ENCODE measurements at places on chromosomes 6 and 20. TPM values are rescaled to one million over a fixed set of nuclear protein-coding genes. Genes with fewer than 3 reads are reported as not detected.

DNA sequence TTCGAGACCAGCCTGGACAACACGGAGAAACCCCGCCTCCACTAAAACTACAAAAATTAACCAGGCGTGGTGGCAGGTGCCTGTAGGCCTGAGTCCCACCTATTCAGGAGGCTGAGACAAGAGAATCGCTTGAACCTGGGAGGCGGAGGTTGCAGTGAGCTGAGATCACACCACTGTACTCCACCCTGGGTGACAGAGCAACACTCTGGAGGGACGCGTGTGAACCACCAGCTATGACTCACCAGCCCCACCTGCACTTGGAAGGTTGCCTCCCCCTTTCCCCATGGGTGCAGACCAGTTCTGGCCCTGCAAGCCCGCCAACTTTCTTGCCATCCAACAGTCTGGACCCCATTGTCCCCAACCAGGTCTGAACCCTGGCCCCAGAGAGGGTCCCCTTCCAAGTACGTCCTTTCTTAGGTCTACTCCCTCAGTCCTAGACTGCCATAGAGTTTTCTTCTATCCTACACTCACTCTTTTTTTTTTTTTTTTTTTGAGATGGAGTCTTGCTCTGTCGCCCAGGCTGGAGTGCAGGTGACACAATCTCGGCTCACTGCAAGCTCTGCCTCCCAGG lies 29.2 kb downstream of the ATP9A start:
- DNase-seq = no peak

DNA sequence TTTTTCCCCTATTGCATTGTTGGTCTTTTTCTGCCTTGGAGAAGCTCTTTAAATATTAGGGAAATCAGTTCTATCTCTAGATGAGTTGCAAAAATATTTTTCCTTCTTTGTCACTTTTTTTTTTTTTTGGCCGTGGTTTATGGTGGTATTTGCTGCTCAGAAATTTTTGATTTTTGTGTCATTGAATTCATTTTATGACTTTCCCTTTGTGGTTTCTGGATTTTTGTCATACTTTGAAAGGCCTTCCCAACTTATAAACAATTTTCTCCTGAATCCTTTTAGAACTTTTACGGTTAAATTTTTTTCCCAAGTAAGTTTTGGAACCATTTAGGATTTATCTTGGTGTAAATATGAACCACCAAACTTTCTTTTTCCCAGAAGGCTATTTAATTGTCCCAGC lies 145.6 kb downstream of the GJA10 start:
- peak; percentile 83 for DNase-seq

GRCh38 chr6:70298068-70298467 lies 4.8 kb downstream of the COL9A1 start:
- no peak for DNase-seq

- DNase-seq = no peak
Measured at GRCh38 chr6:139306291-139306981, 14.6 kb upstream of the TXLNB start.

- DNase-seq = no peak
Measured at GRCh38 chr6:28791002-28791383, 132.8 kb downstream of the TRIM27 start.

DNA sequence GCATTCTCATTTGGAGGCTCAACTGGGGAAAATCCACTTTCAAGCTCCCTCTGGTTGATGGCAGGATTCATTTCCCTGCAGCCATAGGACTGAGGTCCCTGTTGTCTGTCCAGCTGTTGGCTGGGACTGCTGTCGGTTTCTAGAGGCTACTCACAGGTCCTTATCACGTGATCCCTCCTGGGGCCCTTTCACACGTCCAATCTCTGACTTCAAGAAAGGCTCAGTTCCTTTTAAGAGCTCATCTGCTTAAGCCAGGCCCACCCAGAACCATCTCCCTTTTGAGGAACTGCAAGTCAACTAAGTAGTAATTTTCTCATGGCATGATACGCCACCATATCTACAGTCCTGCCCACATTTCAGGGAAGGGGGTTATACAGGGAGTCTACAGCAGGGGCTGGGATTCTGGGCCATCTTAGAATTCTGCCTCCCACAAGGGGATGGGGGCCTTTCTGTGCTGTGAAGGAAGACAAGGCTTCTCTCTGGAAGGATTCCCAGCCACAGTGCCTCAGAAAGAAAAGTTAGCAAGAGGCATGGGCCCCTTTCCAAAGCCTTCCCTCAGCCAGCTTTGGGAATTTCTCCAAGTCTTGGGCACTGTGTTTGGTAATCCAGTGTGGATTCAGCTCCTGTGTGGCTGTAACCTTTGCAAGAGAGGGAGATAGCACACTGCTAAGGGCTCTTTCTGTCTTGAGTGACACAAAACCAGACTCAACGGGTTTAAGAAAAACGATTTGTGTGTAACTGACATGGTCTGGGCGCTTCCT lies 66.4 kb downstream of the CTCFL start:
- DNase-seq = no peak

GRCh38 chr6:42569102-42570028 lies 5.5 kb downstream of the UBR2 start:
- peak; percentile 81 for DNase-seq

- DNase-seq = no peak
Measured at GRCh38 chr20:9699181-9699580, 139.7 kb downstream of the PAK5 start.

- no peak for DNase-seq
Measured at GRCh38 chr6:109632405-109632804, 58.6 kb downstream of the AK9 start.

GRCh38 chr6:148107911-148108310 lies 234.7 kb upstream of the SASH1 start:
- no peak for DNase-seq

- DNase-seq = no peak
Measured at GRCh38 chr20:16639027-16639941, 66.0 kb upstream of the KIF16B start.

DNA sequence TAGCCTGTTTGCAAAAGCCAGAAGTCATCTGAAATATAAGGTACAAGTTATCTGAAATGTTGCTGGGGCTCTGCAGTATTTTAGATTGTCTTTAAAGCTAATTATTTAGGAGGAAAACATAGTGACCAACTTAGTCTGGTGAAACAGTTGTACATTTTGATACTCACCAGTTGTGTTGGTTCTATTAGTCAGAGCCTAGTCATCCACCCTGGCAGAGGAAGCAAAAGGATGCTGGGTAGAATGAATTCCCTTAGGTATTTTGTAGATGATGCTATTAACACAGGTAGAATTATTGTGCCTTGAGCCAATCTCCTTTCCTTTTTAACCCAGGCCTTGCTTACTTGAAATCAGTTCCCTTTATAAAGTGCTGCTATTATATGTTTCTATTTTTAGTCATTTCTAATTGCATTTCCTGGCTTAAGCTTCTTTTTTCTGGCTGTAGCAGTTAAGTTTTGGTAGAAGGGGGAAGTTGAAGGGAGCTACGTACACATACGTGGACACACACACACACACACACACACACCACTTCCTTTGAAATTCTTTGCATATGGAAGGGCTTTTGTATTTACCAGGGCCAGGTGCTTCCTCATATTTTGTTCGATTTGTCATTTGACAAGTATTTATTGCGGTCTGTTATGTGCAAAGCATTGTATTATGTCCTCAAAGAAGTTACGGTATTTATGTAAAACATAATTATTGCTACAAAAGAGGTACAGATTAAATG lies 82.4 kb downstream of the RTN4IP1 start:
- no peak for DNase-seq

GRCh38 chr20:46799781-46800408 lies 90.4 kb downstream of the SLC2A10 start:
- no peak for DNase-seq

GRCh38 chr20:37102571-37102970 lies 6.8 kb upstream of the RBL1 start:
- DNase-seq = no peak

- peak; percentile 39 for DNase-seq
Measured at GRCh38 chr6:48628316-48628715, 517.3 kb upstream of the PTCHD4 start.

GRCh38 chr20:1761116-1761515 lies 103.5 kb upstream of the SIRPG start:
- DNase-seq = peak; percentile 58

The GRM1 gene
- polyA plus RNA-seq = 0.01 TPM

The TREM1 gene
- polyA plus RNA-seq = 0.20 TPM

The OLIG3 gene
- not detected for polyA plus RNA-seq

The TULP1 gene
- not detected for polyA plus RNA-seq

The BTBD3 gene
- polyA plus RNA-seq = 30.2 TPM

The ME1 gene
- 11.3 TPM for polyA plus RNA-seq

The FOXP4 gene
- 1.9 TPM for polyA plus RNA-seq
